ENCODE measurements at places on chromosomes 7 and 10. TPM values are rescaled to one million over a fixed set of nuclear protein-coding genes. Genes with fewer than 3 reads are reported as not detected.

Gene GHRHR
- not detected for total RNA-seq

Gene CUZD1
- total RNA-seq, result not detected

Gene RAB19
- not detected for total RNA-seq

Gene OPN1SW
- not detected for total RNA-seq

Gene TRIM73
- 0.50 TPM for total RNA-seq

Gene HOXA10
- total RNA-seq, result not detected

Gene CADPS2
- total RNA-seq, result 40.8 TPM

Gene CSTF2T
- total RNA-seq, result 22.1 TPM

Gene LSM8
- 184 TPM for total RNA-seq

Gene PLEKHS1
- total RNA-seq, result not detected

Gene AMZ1
- 1.8 TPM for total RNA-seq

Gene PLEKHA1
- total RNA-seq, result 10.7 TPM

Data from SK-MEL-5 (cell line).